ENCODE measurements at places on chromosomes 5 and 9. TPM values are rescaled to one million over a fixed set of nuclear protein-coding genes. Genes with fewer than 3 reads are reported as not detected.

- DNase-seq: peak; percentile 62
These were observed 31.6 kb downstream of the LRRTM2 start for GRCh38 chr5:138843316-138844124.

- DNase-seq: no peak
These were observed 627.9 kb upstream of the ST8SIA4 start for GRCh38 chr5:101531026-101531425.

DNA sequence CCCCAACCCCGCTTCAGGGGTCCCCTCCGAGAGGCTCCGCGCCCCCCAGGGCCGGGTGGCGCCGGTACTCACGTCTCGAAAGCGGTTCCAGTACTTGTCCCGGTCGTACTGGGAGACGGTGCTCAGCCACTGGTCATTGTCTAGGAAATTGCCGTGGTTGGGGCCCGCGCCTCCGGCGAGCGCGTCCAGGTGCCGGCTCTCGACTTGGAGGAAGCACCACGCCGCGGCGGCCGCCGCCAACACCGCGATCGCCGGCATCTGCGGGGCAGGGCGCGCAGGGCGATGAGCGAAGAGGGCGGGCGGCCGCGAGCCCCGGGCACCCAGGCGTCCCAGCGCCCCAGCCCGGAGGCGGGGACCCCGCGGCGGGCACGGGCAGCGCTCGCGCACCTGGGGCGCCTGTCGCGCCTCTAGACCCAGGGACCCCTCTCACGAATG is 808 bp downstream of the SPOCK1 start:
- DNase-seq: peak; percentile 15

GRCh38 chr5:112161392-112161748 is 257.7 kb downstream of the EPB41L4A start:
- no peak for DNase-seq

ENTREP1 gene
- total RNA-seq: 0.53 TPM

GRCh38 chr9:34588671-34589635 is 571 bp downstream of the CNTFR start:
- DNase-seq: no peak

TMC1 gene
- total RNA-seq: 1.0 TPM

DNA sequence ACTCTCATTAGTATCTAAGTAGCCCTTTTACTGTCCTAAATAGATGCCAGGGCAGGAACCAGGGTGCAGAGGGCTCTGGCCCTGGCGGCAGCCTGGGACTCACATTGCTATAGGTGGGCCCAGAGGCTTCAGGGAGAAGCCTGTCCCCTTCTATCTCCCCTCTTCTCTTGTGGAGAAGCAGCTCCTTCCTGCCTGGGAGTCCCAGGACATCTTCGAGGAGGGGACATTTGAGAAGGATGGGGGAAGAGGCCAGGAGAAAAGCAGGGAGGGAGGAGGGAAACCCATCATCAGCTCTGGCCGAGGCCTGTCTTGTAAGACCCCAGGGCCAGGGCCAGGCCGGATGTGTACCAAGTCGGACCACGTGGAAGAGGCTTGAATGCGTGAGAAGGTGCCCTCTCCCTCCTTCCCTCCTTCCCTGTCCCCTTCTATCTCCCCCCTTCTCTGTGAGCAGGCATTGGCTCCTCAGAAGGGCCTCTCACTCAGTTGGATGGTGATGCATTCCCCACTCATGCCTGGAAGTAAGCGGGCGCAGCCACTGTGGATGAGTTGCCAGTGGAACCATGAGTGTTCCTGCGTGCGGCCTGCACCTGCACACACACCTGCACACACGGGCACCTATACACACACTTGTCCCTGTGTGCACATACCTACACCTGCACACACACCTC is 20.7 kb upstream of the LPCAT1 start:
- DNase-seq: no peak

PCDHB12 gene
- total RNA-seq: 0.13 TPM

GRCh38 chr9:129761293-129761900 is 8.6 kb upstream of the PTGES start:
- no peak for DNase-seq

FBLL1 gene
- not detected for total RNA-seq

DNA sequence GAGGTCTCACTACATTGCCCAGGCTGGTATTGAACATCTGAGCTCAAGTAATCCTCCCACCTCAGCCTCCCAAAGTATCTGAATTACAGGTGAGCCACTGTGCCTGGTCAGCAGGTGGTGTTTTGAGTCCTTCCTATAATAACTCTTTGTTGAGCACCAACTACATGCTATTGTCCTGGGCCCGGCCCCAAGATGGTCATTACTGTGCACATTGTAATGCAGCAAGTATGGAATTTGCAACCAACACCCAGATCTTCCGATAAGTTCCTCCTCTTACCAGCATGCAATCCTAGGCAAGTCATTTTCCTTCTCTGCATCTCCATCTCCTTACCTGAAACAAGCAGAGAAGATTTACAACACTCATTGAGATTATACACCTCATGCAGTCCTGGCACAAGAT is 510.3 kb upstream of the KLF4 start:
- no peak for DNase-seq

DNA sequence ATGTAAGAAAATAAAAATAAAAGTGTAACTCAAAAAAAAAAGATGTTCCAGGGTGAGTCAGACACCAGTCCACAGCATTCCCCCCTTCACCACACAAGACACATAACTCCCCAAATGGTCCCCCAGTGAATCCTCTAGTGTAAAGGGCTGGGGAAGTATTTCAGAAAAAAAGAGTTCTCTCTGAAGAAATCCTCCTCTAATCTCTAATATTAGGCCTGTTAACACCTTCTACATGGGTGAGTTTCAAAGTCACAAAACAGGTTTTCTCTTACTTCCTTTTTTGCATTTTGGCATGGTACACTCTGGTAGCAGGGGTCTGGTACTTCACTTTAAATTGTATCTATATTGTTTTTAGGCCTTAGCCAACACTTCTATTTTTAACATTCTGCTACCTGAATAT is 28.2 kb downstream of the RNF145 start:
- no peak for DNase-seq

DNA sequence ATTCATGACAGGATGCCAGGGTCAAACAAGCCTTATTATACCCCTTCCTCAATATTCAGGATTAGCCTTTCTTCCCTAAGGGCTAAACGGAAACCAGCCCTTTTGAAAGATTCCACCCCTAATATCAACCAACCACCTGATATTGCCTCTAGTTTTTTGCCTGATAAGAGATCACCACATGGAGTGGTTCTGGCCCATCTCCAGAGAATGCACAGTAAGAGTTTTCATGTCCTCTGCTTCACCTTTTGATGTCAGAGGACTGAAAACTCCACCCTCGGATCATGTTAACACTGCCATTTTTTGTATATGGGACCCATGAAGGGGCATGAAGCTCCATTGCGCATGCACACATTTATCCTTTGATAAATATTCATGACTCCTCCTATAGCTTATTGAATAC is 5.8 kb upstream of the LNPEP start:
- no peak for DNase-seq

DNA sequence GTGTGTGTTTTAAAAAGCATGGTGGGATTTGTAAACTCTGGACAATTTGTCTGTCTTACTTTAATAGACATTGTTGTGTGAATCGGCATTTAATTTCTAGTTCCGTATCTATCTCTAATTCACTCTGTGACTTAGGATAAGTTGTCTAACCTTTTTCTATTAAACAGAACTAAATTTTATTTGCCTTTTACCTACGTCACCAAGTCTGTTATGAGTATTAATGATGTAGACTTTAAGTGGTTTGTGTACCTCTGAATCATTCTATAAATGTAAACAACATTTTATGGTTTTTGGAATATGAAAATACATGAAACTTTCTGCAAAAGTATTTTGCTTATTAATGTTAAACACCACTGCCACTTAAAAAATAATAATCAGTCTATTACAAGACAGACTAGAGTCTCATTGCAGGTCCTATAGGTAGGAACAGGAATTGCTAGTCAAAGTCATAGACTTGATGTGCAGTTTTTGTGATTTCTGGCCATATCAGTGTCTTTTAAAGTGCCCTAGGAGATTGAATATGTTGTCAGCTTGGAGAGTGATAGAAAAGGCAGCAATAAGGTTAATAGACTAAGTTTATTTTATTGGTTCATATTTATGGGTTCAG is 5.6 kb downstream of the RBM27 start:
- DNase-seq: peak; percentile 4

DNA sequence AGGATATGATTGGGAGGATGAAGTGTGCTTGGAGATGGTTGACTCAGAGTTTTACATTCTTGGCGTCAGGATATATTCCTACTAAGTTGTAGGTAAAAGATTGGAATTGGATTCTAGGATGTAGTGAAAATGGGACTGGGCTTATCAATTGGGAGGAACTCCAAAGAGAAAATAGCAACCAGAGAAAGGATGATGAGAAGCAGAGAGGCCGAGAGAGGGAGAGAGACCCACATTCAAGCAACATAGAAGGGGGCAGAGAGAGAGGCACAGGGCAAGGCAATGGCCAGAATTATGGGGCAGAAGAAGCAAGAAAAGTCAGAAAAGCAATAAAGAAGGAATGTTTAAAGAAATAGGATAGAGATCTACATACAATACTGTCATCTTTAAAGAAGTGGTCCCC is 217.9 kb upstream of the ACTBL2 start:
- DNase-seq: no peak

SEC24A gene
- 9.9 TPM for total RNA-seq

SPATA6L gene
- total RNA-seq: 2.6 TPM

GRCh38 chr5:99247346-99247745 is 318.5 kb upstream of the CHD1 start:
- DNase-seq: no peak

DNA sequence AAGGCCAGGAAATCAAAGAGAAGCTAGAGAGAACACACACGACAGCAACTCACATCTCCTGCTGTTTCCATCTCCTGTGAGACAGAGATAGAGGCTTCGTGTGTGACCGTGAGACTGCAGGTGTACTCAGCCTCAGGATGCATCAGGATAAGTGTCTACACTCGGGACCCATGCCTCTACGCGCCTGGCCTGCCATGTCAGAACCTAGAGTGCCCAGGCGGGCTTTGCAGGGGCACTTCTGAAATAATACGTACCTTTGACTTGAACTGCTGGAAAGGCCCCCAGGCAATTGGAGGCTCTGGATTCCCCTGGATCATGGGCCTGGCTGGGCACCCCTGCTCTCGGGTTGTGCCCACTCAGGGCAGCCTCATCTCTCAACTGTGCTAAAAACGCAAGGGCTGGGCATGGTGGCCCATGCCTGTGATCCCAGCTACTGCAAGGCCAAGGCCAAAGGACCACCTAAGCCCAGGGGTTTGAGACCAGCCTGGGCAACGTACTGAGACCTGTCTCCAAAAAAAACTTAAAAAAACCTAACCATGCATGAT is 13.0 kb downstream of the CLPTM1L start:
- no peak for DNase-seq

DNA sequence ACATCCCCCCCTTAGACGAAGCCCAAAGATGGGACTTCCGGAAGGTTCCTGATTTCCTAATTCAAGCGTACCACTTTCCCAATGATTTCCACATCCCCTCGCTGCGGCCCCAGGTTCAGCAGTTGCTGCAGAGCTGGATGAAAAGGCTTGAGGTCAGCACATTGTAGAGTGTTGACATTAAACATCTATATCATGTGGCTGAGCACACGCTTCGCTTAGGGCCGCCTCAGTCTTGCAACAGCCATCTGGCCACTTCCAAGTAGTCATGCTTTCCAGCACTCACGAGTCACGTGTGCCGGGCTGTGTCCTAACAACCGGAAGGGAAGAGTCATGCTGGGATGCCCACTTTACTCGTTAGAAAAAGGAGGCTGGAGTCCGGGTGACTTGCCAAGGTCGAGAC is 340.6 kb upstream of the IRX4 start:
- no peak for DNase-seq

PTTG1 gene
- total RNA-seq: 44.4 TPM

DNA sequence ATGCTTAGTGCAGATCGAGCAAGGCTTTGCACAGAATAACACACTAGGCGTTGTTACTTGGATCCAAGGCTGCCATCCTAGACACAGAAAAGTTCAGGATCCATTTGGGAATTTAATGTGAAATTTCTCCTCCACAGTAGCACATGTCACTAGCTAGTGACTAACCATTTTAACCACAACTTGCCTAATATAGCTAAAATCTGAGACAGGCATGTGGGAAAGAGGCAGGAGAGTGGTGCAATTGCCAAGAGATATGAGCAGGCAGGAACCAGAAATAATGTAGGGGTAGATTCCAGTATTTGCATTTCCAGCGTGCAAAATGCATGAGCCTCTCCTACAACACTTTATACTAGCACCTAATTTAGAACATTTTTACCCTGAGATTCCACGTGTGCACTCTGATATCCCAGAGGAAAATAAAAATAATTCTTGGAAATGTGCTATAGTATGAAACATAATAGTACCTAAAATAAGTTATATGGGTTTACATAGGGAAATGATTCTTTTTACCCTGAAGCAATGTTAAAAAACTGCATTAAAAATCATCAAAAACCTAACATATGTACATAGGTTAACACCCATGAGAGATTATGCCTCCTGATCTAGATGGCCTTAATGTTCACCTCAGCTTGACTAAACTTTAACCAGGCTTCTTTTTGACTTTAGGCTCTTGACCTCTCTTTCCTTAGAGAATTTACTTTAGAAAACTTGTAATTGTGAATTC is 1230.6 kb upstream of the NUDT12 start:
- no peak for DNase-seq

DNA sequence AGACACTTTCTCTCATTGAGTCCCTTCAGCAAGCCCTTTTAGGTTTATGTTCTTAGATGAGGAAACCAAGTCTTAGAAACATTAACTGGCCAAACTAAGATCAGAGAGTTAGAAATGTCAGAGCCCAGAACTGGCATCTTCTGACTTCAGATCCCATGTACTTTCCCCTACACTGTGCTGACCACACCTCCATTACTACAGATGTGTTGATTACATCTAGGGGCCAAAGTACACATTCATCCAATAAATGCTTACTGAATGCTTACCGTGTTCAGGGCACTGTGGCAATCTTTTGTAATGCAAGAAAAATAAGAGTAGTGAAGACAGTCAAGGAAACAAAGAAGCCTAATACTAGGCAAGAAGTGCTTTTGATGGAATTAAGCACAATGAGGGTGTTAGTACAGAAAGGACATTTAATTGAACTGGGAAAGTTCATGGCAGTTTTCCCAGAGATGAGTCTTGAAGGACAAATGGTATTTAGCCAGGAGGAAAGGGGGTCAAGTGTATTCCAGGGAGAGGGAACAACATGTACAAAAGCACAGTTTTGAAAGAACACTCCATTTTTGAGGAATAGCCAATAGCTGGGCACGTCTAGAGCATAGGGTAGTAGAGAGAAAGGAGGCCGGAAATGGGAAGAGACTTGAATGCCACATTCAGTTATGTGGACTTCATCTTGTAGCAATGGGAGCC is 89.7 kb upstream of the CDKN2B start:
- no peak for DNase-seq

GRCh38 chr9:71769175-71770161 is 1.2 kb upstream of the CEMIP2 start:
- DNase-seq: peak; percentile 81

DNA sequence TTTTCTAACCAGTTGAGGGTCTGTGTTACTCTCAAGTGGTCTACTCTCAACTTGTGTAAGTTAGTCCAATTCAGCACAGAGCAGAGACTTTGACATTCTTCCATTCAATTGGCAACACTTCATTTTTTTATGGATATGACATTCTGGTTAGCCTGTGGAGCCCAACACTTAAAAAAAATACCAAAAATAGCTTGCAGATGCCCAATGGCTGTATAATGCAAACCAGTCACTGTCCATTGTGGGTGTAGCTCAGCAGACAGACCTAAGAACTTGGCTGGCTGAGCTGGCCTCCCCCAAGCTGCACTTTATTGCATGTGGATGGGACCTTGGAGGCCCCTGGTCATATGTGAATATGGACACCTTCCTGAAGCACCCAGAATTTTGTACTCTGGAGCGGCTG is 103.2 kb downstream of the DPYSL3 start:
- DNase-seq: no peak
